ENCODE measurements at places on chromosomes 3 and 15. TPM values are rescaled to one million over a fixed set of nuclear protein-coding genes. Genes with fewer than 3 reads are reported as not detected.

GRCh38 chr15:94638183-94638582 is 406.8 kb downstream of the MCTP2 start:
- no peak for DNase-seq

- no peak for DNase-seq
Measured at GRCh38 chr15:85706779-85707518, 87.8 kb downstream of the KLHL25 start.

DNA sequence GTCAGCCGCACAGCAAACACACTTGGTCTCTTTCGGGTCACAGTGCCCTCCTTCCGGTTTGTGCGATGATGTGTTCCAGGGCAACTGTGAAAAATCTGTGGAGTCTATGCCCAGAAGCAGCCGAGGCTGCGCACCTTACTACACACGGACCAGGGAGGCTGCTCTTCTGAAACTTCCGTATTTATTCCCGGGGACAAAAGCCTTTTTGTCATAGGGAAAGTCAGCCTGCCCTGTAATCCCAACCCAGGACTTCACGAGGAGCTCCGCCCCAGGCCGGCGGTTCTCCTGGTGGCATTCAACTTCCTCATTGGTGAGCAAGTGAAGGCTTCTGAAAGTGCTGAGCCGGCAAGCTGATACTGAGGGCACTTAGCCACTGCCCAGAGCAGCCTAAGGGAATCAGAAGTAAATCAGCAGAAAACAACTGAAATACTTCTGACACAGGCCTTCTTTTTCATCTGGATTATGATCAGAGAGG is 126.5 kb downstream of the FMN1 start:
- DNase-seq = peak; percentile 89

DNA sequence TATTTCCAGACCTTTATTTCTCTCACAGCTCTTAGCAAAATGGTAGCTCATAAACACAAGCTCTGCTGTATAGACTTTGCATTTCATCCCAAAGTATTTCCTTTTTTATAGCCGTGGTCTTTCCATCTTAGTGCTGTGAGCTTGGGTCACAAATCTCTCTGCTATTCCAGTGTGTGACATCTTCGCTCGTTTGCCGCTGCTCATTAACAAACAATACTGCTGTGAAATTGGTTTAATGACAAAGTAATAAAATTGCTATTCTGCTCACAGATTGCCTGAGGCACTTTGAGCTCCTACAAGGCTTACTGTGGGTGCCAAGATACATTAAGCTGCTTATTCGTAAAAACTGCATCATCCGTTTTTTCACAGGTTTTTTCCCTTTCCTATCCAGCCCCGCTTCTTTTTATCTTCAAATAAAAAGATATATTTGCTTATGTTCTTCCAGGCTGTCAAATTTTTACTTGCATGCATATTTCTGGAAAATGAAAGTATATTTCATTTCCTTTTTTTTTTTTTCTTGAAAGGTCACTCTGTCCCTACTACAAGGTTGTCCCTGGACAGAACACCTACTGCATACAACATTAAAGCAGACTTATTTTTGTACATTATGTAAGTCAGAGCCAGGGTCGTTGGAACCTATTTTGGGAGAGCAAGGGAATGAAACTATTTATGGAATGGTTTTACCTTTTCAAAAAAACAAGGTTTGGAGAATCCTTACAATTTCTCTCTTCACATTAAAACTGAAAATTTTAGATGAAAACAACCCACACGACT is 174.5 kb downstream of the MEIS2 start:
- DNase-seq = no peak

DNA sequence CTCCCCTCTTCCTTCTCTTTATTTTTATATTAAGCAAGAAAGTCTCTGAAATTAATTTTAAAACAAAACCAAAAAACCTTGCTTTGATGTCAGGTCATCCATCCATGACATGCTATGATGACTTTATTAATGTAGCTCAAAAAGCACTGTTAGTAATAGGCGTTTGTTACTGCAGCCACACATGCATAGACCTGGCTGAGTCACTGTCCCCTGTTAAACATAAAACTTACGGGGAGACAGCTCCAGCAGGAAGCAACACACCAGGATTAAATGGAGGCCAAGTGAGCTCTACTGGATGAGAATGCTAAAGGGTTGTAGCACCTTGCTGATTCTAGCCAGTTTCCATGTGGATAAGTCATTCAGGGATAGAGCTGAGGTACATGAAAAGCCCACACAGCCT is 661.1 kb downstream of the MAGI1 start:
- no peak for DNase-seq

Gene EPM2AIP1
- total RNA-seq = 18.4 TPM

GRCh38 chr3:108509263-108509662 is 1.1 kb downstream of the MYH15 start:
- DNase-seq = no peak

Gene TMEM43
- total RNA-seq = 73.7 TPM

Gene OR5H15
- total RNA-seq = not detected

- no peak for DNase-seq
Measured at GRCh38 chr15:61364871-61365270, 135.8 kb upstream of the RORA start.

Gene TAGLN3
- total RNA-seq = 0.44 TPM

Gene ASB14
- total RNA-seq = 0.50 TPM

DNA sequence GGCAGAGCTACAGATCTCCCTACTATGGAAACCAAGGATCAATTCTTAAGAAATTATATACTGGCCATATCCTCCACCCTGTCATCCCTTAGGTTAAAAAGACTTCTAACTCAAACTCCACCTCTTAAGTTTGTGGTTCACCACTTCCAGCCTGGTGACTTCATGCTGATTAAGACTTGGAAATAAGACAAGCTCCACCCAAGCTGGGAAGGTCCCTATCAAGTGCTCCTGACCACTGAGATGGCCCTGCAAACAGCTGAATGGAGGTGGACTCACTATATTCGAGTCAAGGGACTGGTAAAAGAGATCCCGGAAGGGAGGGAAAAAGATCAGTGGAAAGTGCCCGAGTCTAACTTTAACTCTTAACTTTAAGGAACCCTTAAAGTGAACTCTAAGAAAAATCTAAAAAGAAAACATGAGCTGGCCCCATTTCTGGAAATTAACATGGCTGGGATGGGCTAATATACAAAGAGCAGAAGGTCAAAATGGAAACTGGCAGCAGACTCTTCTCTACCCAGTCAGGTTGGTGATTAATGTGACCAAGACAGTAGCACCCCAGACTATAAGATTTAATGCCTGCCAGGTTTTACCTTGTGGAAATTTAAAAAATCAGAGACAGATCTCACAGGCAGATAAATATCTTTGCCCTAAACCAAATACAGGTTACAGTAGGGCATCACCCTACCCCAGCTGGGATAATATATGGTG is 43.9 kb downstream of the PPCDC start:
- DNase-seq = no peak

- DNase-seq = no peak
Measured at GRCh38 chr3:69088063-69088462, 3.3 kb downstream of the ARL6IP5 start.

GRCh38 chr3:187318819-187319616 is 27.5 kb upstream of the MASP1 start:
- no peak for DNase-seq

Gene COL6A5
- 4.5 TPM for total RNA-seq

DNA sequence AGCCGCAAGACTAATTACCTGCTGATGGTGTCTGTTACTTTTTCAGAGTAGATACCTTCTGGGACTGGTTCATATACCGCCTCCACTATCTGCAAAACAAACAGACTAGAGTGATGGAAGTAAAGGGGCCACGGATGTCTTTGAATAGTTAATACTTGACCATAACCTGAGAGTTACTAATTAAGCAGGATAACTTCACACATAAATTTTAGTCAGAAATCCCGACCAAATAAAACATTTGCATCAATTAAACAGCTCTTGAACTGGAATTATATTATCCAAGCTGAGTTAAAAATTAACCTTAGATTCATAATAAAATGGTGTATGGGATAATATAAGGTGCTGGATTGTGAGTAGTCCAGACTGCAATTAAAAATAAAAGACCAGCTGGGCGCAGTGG is 167.7 kb downstream of the NEK10 start:
- DNase-seq = no peak

- peak; percentile 80 for DNase-seq
Measured at GRCh38 chr3:24493746-24494617, 668 bp downstream of the THRB start.

Gene HYKK
- 4.1 TPM for total RNA-seq

- DNase-seq = no peak
Measured at GRCh38 chr15:67822537-67823313, 2.6 kb upstream of the SKOR1 start.

GRCh38 chr3:43010638-43011037 is 31.5 kb downstream of the GASK1A start:
- no peak for DNase-seq

GRCh38 chr3:11498646-11499045 is 145.1 kb downstream of the VGLL4 start:
- peak; percentile 72 for DNase-seq

DNA sequence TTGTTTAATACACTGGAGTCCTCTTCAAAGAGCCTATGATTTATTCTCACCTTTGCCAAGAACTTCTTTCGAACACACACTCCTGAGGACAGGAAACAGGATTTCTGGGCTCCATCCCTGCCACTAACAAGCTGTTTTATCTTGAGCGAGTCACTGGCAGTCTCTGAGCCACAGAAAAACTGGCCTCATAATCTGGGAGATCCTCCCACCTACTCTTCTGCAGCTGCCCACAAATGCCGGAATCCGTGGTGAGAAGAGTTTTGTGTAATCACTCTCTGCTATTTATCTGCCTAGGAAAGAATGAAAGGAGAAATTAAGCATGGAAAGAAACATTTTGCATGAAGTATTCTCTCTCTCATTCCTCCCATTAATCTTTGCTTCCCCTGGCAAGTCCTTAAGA is 172.0 kb upstream of the TRIM42 start:
- no peak for DNase-seq

All from lower lobe of right lung (tissue), 2 donors.